ENCODE measurements at places on chromosomes 4 and X. TPM values are rescaled to one million over a fixed set of nuclear protein-coding genes. Genes with fewer than 3 reads are reported as not detected.

The SPACA5 gene
- not detected for total RNA-seq

The ASB9 gene
- total RNA-seq = 8.3 TPM

The UGT2A1 gene
- total RNA-seq = not detected

The MXRA5 gene
- total RNA-seq = not detected

The HSFX1 gene
- total RNA-seq = 0.37 TPM

The CACNA1F gene
- total RNA-seq = 0.09 TPM

The MYOZ2 gene
- 0.18 TPM for total RNA-seq

The CASK gene
- total RNA-seq = 174 TPM

The BMX gene
- not detected for total RNA-seq

The PHOX2B gene
- total RNA-seq = not detected

The MRPS18C gene
- total RNA-seq = 68.7 TPM

The FAM156B gene
- total RNA-seq = 21.5 TPM

The PCDH19 gene
- 0.14 TPM for total RNA-seq

The DDX53 gene
- total RNA-seq = not detected

The DGAT2L6 gene
- not detected for total RNA-seq

The HTN1 gene
- total RNA-seq = not detected

The USP53 gene
- 45.3 TPM for total RNA-seq

The FRG2 gene
- not detected for total RNA-seq

The DUX4 gene
- total RNA-seq = not detected

Data from Caco-2 (cell line).